ENCODE measurements at places on chromosomes 12 and 14.

DNA sequence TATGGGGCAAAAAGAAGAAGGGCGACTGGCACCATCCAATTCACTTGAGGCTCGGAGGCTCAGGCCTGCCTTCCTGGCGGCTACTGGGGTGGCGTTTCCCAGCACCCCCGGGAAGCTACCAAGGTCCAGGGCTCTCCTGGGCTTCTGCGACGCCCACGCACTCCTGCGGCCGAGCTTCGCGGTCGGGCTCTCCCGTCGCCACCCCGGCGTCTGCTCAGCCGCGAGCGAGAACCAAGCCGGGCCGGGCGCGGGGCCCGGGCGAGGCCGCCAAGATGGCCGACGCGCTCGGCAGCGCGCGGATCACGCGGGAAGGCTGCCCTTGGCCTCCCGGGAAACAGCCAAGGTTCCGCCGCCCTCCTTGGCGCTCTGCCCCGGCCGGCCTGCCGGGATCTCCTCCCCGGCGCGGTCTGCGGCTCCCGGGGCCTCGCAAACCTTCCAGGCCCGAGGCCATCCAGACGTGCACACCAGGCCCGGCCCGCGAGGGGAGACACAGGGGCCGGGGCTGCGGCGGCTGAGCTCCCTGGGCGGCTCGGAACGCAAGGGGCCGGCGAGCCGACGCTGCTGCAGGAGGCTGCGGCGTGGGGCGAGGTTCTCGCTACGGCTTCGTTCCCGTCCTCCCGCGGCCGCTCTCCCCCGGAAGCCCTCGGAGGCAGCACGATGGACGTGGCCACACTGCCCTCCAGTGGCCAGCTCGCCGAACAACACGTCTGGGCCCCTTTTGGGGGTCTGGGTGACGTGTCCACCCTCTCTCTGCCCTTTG lies 23.5 kb upstream of the ZFP36L1 start:
- DNase-seq: peak; percentile 47

DNA sequence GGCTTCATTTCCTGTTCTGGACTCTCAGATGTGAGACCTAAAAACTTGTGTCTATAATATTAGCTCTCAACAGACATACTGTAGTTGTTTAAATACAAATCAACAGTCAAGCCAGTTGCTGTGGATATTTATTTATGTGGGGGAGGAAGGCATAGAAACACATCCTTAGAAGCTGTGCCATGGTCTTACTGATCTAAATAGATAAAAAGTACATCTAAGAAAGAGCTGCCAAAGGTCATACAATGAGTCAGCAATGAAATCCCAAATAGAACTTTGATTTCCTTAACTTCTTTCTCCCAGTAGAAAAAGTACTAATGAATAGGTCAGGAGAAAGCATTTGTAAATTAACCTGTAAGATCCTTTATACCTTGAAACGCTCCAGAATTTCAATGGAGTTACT lies 185.1 kb downstream of the AKAP6 start:
- no peak for DNase-seq

GRCh38 chr14:77590845-77591485 lies 25.5 kb downstream of the SPTLC2 start:
- no peak for DNase-seq

DNA sequence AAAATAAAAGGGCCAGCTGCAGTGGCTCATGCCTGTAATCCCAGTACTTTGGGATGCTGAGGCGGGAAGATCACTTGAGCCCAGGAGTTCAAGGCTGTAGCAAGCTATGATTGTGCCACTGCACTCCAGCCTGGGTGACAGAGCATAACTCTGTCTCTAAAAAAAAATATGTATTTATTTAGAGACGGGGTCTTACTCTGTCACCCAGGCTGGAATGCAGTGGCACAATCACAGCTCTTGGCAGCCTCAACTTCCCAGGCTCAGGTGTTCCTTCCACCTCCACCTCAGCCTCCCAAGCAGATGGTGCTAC lies 179.3 kb upstream of the ATF7IP start:
- DNase-seq: no peak

GRCh38 chr14:81028461-81028860 lies 73.0 kb downstream of the TSHR start:
- no peak for DNase-seq

- no peak for DNase-seq
These were observed 157.5 kb downstream of the TMTC3 start for GRCh38 chr12:88299567-88300101.

- DNase-seq: no peak
These were observed 8.1 kb downstream of the TNS2 start for GRCh38 chr12:53057816-53058500.

- no peak for DNase-seq
These were observed 120.0 kb upstream of the PDZRN4 start for GRCh38 chr12:41067941-41068645.

GRCh38 chr14:32203928-32204357 lies 874 bp upstream of the RNU6-8 start:
- DNase-seq: peak; percentile 38

GRCh38 chr12:15863984-15864383 lies 18.2 kb upstream of the STRAP start:
- no peak for DNase-seq

DNA sequence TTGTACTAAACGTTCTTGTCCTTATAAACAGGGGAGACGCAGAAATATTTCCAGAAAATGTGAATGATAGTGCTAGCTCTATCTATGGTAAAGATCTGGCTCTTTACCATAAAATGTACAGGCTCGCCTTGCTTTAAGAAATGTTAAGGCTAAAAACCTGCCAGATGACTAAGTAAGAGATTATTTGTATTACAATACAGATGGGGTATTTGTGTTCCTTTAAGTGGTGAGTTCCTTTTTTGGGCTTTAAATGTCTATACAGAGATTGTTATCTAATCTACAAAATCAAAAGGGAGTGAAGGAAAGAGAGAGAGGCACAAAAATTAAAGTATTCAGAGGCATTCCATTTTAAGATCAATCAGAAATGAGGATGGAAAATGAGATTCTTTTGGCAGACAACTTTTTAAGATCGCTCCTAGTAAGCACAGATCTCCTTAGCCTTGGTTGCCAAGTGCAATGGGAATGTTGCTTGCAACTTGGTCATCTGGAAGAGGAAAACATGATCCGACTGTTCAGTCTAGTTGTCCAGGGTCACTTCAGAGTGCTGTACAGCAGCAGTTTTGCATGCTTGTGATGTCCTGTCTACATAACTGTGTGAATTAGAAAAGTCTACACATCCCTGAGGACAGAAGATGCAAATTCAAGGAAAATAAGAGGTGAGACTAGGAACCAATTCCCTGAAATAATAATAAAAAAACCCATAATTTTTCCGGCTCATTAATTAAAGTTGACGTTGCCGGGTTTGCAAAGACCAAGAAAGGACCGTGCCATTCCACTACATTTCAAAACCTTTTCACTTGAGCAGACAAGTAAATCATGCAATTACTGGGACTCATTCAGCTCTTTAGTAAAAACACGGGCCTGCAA lies 380.8 kb downstream of the EGLN3 start:
- no peak for DNase-seq

- DNase-seq: no peak
These were observed 7.3 kb downstream of the SMIM10L1 start for GRCh38 chr12:11178250-11178649.

- no peak for DNase-seq
These were observed 5.4 kb upstream of the AMN start for GRCh38 chr14:102917056-102917385.

GRCh38 chr14:99909513-99910064 lies 116.4 kb downstream of the EML1 start:
- no peak for DNase-seq

GRCh38 chr12:115297445-115297844 lies 613.5 kb upstream of the TBX3 start:
- no peak for DNase-seq

DNA sequence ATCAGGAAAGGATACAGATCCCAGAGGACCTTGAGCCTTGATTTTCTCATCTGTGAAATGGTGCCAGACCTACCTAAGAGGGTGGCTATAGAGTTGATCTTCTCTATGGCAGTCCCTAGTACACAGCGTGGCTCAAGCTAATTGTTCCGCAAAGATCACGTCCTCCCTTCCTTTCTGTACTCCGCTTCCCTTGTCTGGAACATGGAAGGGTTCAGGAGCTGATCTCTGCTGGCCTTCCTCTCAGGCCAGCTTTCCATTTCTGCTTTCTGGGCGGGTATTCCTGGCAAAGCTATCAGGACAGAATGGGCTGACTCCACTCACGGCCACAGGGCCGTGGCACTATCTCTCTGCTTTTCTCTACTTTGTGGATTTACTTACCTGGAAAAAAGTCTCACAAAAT lies 6.5 kb downstream of the CAMKK2 start:
- DNase-seq: no peak

DNA sequence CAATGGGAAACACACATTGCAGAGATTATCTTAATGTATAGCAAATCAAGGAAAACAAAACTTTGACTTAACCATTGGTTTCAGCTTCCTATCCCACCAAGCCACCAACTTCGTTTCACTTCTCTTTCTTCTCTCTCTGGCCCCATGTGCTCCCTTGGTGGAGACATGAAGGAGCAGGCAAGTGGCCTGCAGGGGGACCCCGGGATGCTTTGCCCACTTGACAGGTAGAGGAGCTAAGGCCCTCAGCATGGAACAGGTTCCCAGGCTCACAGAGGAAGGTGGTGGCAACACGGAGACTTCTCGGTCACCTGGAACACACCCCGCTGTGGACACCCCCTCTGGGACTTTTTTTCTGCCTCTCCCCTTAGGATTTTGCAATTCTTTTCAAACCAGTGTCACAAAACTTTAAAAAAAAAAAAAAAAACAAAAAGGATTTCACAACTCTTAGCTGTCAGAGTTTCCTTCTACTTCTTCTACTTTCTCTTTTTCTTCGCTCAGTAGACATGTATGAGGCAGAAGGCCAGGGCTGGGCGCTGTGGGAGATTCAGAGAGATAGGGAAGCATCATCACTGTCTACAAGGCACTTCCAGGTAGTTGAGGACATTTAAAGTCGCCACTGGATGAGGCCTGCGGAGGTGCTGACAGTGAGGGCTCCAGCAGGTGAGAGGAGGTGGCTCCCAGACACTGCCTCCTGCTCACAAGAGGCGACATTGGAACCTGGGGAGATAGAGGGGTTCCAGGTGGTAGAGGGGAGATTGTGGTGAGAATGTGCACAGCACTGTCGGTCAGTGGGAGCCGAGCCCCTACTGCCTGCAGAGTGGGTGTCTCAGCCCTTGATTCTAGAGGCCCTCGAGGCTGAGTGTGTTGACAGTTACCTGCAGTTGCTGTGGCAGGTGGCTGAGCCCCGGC lies 119.6 kb downstream of the GCH1 start:
- DNase-seq: peak; percentile 11

DNA sequence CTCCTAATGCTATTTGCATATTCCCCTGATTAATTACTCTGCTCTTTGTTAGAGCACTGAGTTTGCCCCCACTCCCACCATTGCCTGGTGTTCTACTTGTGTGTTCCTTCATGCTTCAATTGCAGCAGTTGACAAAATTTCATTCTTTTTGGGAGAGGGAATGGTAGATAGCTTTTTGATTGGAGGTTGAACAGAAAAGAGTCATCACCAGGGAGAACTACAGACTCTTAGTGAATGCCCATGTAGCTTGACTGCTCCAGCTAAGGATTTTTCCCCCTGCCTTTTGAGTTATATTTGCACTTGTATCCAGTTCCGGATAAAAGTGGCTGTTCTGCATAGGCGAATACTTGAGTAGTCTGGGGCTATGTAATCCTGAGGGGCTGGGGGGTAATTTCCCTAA lies 183.9 kb downstream of the ETNK1 start:
- DNase-seq: no peak

GRCh38 chr12:132205271-132206045 lies 61.2 kb downstream of the NOC4L start:
- no peak for DNase-seq

GRCh38 chr14:91300283-91300895 lies 55.9 kb upstream of the GPR68 start:
- DNase-seq: no peak

DNA sequence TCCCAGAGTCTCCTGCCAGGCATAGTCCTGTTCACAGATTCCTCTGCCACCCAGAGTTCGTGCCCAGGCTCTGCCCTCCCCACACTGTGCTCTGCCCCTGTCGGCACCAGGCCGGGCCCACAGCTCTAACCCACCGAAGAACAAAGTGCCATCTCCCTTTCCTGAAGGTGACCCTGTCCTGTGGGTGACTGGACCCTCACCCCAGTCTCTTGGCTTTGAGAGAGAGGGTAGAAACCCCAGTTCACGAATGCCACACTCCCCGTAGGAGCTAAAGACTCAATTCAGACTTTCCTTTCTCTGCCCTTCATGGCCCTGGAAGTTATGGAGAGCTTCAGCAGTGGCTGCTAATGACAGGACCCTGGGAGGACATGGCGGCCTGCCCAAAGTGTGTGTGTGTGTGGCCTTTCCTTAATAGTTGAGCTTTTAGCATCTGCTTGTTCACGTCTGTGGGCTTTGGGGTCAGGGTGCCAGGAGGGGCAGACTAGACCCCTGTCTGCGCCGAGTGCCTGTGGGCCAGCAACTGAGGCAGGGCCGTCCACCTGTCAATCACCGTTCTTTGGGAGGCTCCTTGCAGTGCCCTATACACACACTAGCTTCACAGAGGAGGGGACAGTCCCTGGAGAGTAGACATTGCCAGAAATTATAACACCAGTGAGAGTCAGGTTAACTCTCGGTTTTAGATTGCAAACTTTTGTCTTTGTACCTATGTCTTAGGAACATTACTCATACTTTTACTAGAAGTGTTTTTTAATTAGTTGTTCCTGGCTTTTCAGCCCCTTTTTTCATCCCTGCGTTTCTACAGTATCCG lies 84.6 kb upstream of the DYNC1H1 start:
- DNase-seq: no peak

DNA sequence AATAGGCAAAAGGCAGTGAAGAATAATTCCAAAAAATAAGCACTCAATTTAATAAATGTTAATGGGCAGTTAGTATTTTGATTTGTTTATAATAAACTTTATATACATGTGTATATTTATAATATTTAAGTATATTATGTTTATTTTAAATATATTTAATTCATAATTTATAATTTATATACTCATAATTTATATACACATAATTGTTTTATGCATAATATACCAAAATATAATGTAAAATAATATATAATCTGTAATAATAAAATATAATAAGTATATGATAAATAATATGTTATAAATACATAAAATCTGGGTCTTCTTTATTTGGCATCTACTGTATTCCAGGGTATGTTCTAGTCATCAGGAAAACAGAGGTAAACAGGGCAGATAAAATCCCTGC lies 100.2 kb upstream of the ARID2 start:
- no peak for DNase-seq

- DNase-seq: no peak
These were observed 365.6 kb downstream of the NELL2 start for GRCh38 chr12:44510510-44510909.

Data from NCI-H748 treated with DMSO at 0.1 percent for 48 hours (cell line).